ENCODE measurements at places on chromosomes 7 and 10.

DNA sequence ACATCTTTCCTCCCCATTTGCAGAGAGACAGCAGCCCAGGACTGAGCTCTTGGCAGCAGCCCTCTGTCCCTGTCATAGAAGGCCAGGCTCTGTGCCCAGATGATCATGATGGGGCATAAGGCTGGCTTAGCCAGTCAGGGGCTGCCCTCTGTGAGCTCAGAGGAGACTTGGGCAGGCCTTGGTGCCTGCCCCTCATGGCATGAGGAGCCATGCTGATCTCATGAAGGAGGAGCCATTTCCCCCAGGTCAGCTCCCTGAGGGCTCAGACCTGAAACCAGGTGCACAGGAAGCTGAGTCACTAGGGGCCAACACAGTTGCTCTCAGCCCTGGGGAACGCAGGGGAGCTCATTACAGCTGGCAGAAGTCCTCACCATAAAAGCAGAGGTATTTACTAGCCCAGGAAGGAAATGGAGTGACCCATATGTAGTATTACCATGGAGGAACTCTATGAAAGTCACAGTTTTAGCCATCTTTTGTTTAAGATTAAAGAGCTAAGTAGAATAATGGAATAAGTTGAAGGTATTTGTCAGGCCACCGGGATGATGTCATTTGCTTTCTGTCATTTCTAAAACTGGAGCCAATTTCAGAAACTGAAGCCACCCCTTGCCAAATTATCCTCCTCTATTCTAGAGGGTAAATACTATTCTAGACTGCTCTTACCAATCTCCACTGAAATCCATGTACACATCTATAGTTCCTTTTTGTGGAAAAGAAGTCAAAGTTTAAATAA, 362.4 kb upstream of the ZNF32 start:
- no peak for DNase-seq

DNA sequence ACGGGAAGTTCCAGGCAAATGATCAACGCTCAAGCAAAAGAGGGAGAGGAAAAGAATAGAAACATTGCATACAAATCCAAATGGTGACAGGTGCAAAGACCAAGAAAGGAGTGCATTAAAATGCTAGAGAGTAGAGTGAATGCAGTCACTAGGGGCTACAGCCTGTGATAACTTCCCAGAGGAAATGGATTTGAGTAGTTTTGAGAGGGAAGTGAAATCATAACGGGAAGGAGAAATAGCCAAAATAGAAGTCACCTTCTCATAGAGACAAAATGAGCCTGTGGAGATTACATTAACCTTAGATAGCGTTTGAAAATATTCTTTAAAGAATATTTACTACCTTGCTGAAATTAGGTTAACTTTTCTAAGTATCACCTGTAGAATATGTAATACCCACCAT, 26.5 kb downstream of the NUP42 start:
- no peak for DNase-seq

GRCh38 chr10:35056686-35057085, 33.5 kb downstream of the CUL2 start:
- DNase-seq, result no peak

- peak; percentile 68 for DNase-seq
These were observed 57.1 kb upstream of the PCGF5 start for GRCh38 chr10:91163269-91163868.

DNA sequence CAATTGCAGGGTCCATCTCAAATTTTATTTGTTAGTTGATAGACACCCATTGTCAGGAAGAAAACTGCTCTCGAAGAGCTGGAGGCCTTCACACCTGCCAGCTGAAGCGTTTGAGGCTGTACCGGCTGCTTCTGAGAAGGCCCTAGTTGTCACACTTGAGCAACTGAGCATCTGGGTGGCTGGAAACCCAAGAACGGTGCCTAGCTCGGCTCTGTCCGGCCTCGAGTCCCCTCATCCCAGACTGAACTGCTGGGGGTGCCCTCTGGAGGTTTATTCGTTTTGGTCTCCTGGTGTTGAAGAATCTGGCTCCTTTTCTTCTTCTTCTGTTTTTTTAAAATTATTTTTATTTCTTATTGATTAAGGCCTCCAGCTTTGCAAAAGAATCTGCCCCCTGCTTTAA, 59.3 kb upstream of the EXOC6 start:
- DNase-seq, result no peak

DNA sequence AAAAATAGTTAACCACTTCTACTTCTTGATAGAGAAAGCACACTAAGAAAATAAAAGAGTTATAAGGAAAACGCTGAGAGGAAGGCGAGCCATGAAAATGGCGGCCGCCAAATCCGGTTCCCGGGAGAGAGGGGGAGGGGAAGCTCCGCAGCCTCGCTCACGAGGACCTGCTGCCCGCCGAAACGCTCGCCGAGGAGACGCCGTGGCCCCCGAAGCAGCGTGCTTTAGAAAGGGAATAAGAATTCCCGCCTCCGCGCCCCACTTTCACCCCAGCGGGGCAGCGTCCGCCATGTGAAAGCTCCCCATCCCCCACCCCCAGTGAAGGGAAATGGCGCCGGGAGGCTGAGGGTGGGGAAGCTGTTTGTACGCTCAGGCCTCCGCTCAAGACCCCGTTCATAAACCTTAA, 505 bp downstream of the HNRNPA2B1 start:
- DNase-seq, result peak; percentile 68

DNA sequence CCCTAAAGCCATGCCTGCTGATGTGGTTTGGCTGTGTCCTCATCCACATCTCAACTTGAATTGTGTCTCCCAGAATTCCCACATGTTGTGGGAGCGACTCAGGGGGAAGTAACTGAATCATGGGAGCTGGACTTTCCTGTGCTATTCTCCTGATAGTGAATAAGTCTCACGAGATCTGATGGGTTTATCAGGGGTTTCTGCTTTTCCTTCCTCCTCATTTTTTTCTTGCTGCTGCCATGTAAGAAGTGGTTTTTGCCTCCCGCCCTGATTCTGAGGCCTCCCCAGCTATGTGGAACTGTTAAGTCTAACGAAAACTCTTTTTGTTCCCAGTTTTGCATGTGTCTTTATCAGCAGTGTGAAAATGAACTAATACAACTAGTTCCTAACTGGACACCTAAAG, 11.8 kb downstream of the MACROH2A2 start:
- no peak for DNase-seq

DNA sequence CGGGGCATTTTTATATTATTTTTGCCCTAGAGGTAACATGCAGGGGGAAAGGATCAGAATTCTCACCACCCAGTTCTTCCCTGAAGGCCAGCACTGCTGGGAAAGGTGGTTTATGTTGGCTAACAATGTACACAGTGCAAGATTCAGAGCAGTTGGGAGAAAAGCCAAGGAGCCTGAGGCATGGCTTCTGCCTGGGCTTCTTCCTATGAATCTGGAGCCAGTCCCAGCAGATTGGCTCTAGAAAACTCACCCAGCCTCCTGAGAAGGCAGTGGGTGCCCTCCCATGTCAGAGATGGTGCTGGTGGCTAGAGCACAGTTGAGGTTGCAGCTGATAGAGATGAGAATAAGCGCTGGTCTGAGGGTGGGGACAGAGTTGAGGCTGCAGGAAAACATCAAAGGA, 44.7 kb upstream of the GPR26 start:
- no peak for DNase-seq

GRCh38 chr10:53276797-53277196, 504.2 kb upstream of the MBL2 start:
- DNase-seq, result no peak

DNA sequence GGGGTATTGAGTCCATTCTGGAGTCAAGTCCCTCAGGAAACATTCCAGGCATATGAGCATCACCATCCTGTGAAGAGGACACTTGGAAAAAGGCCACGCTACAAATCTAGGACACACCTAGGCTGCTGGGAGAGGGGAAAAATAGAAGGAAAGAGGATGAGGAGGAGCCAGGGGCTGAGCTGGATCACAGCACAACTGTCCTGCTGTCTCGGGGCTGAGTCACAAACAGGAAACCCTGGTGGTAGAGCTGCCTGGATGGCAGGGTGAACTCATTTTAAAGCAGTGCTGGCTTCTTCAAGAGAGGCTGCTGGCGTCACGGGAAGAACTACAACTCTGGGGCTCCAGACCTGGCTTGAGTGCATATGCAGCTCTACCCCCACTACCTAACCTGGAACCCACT, 151.5 kb downstream of the RNF216 start:
- peak; percentile 45 for DNase-seq
